ENCODE measurements at places on chromosomes 16 and 17. TPM values are rescaled to one million over a fixed set of nuclear protein-coding genes. Genes with fewer than 3 reads are reported as not detected.

Gene OTOA
- not detected for total RNA-seq

Gene GLP2R
- total RNA-seq = 1.9 TPM

Gene KRTAP9-4
- not detected for total RNA-seq

Gene CES3
- 1.1 TPM for total RNA-seq

Gene GSDMA
- total RNA-seq = 146 TPM

Gene SOX9
- total RNA-seq = 56.2 TPM

Gene KRTAP3-2
- total RNA-seq = not detected

Gene RNF166
- total RNA-seq = 21.8 TPM

Gene GNGT2
- 1.1 TPM for total RNA-seq

Gene FOXF1
- total RNA-seq = 0.45 TPM

Gene HNF1B
- not detected for total RNA-seq

Gene CCL16
- not detected for total RNA-seq

Gene ZBTB4
- total RNA-seq = 40.4 TPM

Gene AGRP
- not detected for total RNA-seq

DNA sequence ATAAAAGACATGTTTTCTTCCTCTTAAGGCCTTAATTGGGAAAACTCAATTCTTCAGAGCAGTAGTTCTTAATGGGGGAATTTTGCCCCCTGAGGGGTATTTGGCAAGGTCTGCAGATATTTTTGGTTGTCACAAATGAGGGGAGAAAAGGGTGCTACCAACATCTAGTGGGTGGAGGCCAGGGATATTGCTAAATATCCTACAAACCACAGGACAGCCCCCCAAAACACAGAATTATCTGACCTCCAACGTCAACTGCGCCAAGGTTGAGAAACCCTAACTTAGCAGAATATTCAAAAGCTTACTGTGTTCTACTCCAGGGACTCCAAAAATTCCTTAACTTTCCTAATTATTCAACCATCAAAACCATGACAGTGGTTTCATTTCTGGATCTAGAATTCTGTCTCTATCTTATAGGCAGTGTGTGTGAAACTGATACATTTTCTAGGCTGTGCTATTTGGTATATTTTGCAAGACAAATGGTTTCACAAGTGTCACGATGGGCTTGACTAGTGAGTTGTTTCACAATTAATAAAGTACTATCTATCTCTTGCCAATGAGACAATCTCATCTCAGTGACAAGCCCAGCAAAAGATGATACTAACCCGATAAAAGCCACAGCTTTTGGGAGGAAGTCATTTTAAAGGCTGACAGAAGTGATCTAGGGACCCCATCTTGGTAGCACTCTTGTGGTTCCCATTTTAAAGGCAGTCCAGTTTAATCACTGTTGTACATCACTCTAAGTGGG, 14.7 kb downstream of the TXNDC11 start:
- DNase-seq = no peak

- DNase-seq = no peak
These were observed 15.3 kb downstream of the LCMT1 start for GRCh38 chr16:25126820-25127232.

- no peak for DNase-seq
These were observed 172.5 kb downstream of the HS3ST3A1 start for GRCh38 chr17:13429201-13429600.

DNA sequence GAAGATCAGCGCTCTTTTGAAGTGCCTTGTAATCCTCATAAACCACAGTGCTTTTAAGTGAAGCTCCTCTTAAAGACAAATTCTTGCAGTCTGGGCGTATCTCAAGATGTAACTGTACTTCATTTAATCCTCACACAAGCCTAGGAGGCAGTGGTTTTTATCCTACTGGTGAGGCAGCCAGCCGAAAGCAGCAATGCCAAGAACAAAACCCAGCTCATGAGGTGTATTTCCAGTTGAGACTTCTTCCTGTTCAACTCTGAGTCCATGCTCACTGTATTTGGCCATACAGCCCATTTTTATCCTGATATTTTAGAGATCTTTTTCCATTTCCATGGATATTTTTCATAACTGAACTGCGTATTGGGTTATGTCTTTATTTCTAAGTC, 13.7 kb downstream of the CTRB2 start:
- DNase-seq = no peak

DNA sequence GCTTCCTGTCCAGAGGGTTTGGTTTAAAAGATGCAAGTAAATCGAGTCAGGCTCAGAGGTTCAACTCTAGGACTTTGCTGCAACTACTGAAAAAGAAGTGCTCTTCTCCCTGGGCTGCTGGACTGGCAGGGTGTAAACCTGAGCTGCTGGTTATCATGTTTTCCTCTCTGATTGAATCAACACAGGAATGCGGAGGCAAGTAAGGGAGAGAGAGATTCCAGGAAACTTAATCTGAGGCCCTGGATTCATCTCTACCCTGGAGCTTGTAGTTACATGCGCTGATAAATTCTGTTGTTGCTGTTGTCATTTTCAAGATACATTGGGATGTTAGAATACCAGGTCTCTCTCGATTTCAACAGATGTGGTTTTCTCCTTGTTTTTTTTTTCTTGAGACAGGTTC, 8.2 kb upstream of the HS3ST3A1 start:
- no peak for DNase-seq

DNA sequence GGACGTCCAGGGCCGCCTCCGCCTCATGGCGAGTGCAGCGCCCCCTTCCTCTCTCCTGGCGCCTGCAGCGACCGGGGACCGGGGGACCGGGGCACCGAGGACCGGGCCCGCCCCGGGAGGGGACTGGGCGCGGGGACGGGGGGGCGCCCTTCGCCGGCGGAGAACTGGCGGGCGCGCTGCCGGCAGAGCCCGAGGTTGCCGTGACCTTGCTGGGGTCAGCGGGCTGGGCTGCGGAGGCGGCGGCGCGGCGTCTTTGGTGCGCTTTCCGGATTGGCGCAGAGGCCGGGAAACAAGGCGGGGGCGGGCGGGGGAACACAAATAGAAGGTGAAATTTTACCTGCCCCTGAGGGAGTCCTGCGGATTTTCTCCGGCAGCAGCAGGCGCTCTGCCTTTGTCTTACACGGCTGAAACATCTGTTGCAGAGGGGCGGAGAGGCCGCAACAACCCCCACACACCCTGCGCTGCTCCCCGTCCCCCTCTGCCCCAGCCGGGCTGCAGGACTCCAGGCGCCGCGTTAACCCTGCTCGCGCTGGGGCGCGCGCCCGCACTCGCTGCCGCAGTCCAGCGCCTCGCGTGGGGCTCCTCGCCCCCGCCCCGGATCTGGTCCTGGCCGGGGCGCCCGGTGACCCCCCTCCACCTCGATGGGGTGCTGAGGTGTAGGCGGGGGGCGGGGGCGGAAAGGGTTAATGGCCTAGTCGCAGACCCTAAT, 53.5 kb downstream of the SREBF1 start:
- no peak for DNase-seq

- DNase-seq = peak; percentile 90
These were observed 27.6 kb downstream of the CCDC40 start for GRCh38 chr17:80063830-80064585.

DNA sequence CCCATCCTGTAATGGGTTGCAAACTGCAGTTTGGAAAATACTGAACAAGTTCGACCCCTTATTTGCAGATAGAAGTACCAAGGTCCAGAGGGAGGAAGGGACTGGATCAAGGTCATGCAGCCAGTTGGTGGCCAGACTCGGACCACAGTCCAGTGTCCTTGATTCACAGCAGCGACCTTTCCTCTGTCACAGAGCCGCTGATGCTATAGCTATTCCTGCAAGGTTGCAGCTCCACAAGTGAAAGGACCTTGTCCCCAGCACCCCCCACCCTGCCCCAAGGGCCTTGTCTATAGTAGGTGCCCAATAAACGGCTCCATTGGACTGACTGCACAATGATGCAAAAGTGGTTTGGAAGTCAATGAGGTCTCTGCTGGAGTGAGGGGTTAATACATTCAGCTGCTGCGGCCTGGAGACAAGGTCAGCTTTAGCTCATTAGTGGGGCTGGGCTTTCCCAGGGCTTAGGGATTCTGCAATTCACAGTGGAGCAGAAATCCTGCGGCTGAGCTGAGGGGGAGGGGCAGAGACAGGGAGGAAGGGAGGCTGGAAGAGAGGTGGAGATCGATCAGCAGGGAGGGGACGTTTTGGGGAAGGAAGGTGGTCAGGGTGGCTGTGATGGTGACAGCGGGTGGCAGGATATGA, 13.4 kb upstream of the CRHR1 start:
- DNase-seq = no peak

DNA sequence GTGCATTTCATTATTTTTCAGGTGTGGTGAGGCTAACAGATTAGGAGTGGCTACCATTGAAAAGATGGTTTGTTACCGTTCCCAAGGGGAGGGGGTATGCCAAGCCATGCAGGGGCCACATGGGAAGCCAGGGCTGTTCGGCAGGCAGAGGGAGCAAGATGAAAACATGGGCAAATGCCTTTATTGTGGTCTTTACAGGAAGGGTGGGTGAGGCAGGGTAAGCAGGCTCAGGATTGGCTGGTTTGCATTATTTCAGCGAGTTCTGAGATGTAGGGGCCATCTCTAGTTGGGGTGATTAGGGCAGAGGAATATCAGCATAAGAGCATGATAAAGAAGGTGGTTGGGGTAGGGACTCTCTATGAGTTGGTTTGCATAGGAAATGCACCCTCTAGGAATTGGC, 117.6 kb downstream of the CCT6B start:
- no peak for DNase-seq

DNA sequence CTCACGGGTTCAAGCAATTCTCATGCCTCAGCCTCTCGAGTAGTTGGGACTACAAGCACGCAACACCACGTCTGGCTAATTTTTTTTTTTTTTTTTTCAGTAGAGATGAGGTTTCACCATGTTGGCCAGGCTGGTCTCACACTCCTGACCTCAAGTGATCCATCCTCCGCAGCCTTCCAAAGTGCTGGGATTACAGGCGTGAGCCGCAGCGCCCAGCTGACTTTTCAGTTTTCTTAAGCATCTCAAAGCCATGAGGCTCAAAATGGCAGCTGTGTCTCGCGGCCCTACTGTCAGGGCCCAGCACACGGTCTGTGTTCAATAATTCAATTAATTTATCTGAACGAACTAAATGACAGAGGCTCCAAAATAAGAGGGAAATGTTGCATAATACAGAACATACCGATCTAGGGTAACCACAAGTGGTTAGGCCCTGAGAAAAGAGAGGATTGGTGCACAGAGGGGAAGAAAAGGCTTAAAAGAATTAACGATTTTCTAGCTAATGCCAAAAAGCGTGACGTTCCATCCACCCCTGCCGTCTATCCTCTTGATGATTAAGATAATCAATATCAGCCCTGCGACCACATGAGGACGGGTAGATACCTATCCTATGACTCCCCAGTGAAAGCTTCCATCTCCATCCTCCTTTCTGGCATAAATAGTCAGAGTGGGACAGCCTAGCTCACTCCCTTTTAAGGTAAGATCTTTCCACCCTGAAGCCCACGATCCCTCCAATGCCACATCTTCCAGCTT, 136.9 kb downstream of the SLC39A11 start:
- no peak for DNase-seq

- DNase-seq = no peak
These were observed 13.0 kb upstream of the CYTH1 start for GRCh38 chr17:78794864-78795640.

GRCh38 chr16:54240271-54241129, 46.1 kb downstream of the IRX3 start:
- DNase-seq = no peak

- no peak for DNase-seq
These were observed 200.2 kb downstream of the RBFOX3 start for GRCh38 chr17:79410681-79411080.

DNA sequence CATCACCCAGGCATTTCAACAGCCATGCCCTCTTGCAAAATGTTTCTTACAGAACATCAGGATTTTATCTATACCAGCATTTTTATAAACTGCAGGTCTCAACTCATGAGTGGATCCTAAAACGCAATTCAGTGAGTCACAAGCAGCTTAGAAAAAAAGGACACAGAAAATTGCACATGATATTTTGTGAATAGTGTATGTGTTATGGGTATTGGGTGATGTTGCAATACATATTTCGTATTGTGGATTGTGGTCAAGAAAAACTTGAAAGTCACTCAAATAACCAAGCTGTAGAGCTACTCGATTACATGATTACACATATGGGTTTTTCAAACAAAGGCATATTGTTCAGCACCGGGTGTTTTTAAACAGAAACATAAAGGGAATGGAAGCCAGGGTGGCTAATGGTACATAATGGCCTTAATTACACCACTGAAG, 1.4 kb downstream of the WIPI1 start:
- DNase-seq = no peak

- no peak for DNase-seq
These were observed 18.2 kb upstream of the MEIOB start for GRCh38 chr16:1890024-1890707.

DNA sequence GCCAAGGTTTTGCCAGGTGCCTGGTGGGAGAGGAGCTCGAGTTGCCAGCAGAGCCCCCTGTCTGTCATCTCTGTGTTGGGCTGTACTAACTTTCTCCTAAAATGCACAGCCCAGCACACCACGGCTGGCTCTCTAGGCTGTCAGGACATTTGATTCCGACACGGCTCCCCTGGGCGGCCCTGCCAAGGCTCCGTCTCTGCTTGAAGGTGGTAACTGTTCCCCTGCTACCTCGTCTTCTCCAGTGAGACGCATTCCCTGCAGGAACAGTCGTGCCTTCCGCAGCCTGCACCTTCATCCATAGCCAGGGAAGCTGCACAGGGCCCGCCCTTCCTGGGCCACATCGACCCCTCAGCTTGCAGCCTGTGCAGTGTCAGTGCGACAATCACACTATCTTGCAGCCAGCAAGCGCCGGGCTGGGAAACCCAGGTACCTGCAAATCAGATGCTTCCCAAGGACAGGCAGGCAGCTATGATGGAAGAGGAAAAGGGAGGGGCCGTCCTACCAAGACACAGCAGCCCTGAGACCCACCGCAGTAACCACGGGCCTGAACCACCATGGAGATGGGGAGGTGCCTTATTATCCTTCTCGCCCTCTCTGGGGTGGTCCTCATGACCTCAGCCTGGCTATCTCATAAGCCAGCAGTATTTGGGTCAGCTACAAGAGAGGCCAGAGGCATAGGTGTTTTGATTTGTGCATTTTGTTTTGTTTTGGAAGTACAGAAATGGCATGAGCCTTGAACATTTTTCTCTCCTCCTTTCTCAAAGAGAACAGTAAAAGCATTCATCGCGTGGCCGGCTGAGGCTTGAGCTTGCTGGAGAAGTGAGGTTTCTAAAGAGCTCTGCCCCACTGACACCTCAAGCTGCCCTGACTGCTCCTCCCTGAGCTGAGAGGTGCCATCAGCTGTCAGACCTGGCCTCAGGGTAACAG, 361.7 kb upstream of the TNRC6C start:
- peak; percentile 73 for DNase-seq

- DNase-seq = no peak
These were observed 20.5 kb downstream of the MGAT5B start for GRCh38 chr17:76888661-76889060.

DNA sequence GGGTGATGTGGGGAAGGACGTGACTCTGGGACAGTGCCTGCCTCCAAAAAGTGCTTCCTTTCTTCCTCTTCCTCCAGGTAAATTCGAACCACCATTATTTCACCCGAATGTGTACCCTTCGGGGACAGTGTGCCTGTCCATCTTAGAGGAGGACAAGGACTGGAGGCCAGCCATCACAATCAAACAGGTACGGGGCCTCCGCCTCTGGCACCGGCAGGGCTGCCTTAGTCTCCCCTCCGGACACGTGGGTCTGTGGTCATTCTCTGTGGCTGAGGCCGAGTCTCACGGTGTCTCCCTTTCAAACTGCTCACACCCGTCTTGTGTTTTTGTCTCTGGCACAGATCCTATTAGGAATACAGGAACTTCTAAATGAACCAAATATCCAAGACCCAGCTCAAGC, 10.7 kb downstream of the UBE2I start:
- no peak for DNase-seq
